ENCODE measurements at places on chromosomes 2 and 18. TPM values are rescaled to one million over a fixed set of nuclear protein-coding genes. Genes with fewer than 3 reads are reported as not detected.

Gene AQP12B
- not detected for total RNA-seq

Gene SP140L
- total RNA-seq, result 6.8 TPM

Gene G6PC2
- 0.59 TPM for total RNA-seq

Gene C2orf81
- total RNA-seq, result 1.1 TPM

Gene NOSTRIN
- 22.5 TPM for total RNA-seq

Gene CHRNG
- not detected for total RNA-seq

Gene PRSS56
- total RNA-seq, result not detected

Gene KRTCAP3
- total RNA-seq, result not detected

Gene KLHL29
- 19.6 TPM for total RNA-seq

Gene PAX8
- total RNA-seq, result 1.1 TPM

Gene CDKL4
- total RNA-seq, result 1.4 TPM

Gene EVX2
- not detected for total RNA-seq

Gene FAM168B
- total RNA-seq, result 211 TPM

Gene CHN1
- total RNA-seq, result 30.4 TPM

- ATAC-seq, result no peak
- no peak overlapping the region for H3K27ac ChIP-seq
- H3K27me3 ChIP-seq, result no peaks in the 10 kb centered on the region
- no peaks in the 10 kb centered on the region for H3K36me3 ChIP-seq
- H3K4me1 ChIP-seq, result peaks cover 4% of the 10 kb centered on the region
- H3K4me3 ChIP-seq, result no peak overlapping the region
Measured at GRCh38 chr2:163665051-163665450, 70.8 kb downstream of the FIGN start.

DNA sequence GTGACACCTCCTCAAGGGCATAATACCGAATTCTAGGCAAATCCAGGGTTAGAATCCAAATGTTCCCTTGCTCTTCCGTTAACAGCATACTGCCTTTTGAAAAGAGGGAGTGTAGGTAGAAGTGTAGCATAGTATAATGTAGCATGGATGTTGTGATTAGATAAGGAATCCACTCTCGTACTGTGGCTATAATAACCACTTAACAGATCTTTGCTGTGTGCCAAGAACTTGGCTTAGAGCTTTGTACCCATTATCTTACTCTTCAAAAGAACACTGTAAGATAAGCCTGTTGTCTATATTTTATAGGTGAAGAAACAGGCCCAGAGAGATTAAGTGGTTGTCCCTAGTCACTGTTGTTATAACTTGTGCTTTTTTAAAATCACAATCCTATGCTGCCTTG, 24.2 kb downstream of the WDR75 start:
- no peaks in the 10 kb centered on the region for H3K4me1 ChIP-seq
- H3K36me3 ChIP-seq, result peaks cover 15% of the 10 kb centered on the region
- no peaks in the 10 kb centered on the region for H3K27me3 ChIP-seq
- H3K4me3 ChIP-seq, result no peak overlapping the region
- no peak for ATAC-seq
- H3K27ac ChIP-seq, result no peak overlapping the region

DNA sequence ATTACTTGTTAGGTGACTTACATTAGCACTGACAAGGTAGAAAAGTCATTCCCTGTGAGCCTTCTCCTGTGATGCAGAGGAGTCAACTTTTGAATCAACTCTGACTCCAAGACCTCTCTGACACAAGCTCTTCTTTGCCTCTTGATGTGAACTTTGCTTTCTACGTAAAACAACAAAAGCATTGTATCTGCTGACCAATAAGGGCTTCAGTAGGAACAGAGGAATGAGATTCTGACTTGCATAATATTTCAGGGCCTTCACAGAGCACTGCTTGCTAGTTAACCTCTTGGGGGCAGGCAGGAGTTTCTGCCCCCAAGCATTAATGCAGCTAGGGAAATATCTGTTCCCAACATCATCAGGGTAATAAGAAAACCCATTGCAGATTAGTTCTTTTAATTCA, 791.5 kb downstream of the BCL11A start:
- H3K4me1 ChIP-seq, result no peaks in the 10 kb centered on the region
- no peaks in the 10 kb centered on the region for H3K27me3 ChIP-seq
- H3K36me3 ChIP-seq, result no peaks in the 10 kb centered on the region
- H3K4me3 ChIP-seq, result no peak overlapping the region
- ATAC-seq, result no peak
- no peak overlapping the region for H3K27ac ChIP-seq

DNA sequence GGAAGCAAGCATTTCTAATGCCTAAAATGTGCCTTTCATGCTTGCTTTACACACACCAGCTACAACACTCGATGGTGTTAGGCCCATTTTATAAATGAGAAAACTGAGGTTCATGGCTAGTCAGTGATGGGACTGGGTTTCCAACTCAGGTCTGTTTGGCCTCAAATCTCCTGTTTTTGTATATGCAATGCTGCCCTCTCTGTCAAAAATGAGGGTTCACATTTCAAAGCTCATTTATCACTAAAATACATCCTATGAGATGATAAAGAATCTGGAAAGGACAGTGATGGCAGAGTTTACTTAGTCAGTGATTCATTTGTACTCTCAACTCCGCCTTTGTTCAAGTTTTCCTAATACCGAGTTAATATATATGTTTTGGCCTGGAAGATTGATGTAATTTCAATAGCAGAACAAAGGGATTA, 92.3 kb downstream of the KCTD1 start:
- H3K27me3 ChIP-seq, result no peaks in the 10 kb centered on the region
- H3K36me3 ChIP-seq, result no peaks in the 10 kb centered on the region
- no peak overlapping the region for H3K4me3 ChIP-seq
- no peak for ATAC-seq

DNA sequence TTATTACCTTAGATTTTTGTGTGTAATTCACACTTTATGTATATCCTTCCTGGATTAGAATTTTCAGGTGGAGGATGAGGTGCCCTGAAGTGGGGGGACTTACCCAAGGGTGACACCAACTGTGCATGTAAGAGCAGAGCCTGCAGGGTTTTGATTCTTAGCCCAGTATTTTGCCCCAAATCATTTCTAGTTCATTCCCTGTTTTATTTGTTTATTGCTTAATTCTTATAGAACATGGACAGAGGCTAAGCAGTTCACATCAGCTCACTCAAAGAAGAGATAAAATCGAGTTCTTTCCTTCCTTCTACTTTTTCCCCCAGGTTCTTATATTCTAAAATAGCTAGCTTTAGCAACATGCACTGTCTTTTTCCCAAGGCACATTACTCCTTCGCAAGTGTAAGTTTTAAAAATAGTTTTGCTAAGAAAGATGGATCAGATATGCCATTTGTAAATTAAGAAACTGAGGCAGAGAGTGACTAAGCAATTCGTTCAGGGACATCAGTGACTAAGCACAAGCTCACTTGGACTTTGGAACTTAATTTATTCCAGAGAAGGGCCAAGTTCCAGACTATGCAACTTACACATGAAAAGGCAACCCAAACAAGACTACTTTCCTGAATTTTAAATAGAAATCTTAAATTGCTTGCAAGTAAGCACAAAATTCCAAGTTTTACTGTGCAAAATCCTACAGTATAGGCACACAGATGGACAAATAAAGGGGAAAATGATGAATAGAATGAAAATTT, 427.9 kb upstream of the POU3F3 start:
- peaks cover 9% of the 10 kb centered on the region for H3K27me3 ChIP-seq
- no peaks in the 10 kb centered on the region for H3K36me3 ChIP-seq
- no peak overlapping the region for H3K27ac ChIP-seq
- H3K4me1 ChIP-seq, result no peaks in the 10 kb centered on the region

GRCh38 chr2:130949954-130950353, 113.2 kb downstream of the ARHGEF4 start:
- H3K27ac ChIP-seq, result no peak overlapping the region
- no peaks in the 10 kb centered on the region for H3K36me3 ChIP-seq
- H3K27me3 ChIP-seq, result peaks cover 6% of the 10 kb centered on the region
- H3K4me3 ChIP-seq, result no peak overlapping the region

- no peaks in the 10 kb centered on the region for H3K4me1 ChIP-seq
- H3K4me3 ChIP-seq, result no peak overlapping the region
Measured at GRCh38 chr2:36609507-36609906, 11.5 kb upstream of the FEZ2 start.

DNA sequence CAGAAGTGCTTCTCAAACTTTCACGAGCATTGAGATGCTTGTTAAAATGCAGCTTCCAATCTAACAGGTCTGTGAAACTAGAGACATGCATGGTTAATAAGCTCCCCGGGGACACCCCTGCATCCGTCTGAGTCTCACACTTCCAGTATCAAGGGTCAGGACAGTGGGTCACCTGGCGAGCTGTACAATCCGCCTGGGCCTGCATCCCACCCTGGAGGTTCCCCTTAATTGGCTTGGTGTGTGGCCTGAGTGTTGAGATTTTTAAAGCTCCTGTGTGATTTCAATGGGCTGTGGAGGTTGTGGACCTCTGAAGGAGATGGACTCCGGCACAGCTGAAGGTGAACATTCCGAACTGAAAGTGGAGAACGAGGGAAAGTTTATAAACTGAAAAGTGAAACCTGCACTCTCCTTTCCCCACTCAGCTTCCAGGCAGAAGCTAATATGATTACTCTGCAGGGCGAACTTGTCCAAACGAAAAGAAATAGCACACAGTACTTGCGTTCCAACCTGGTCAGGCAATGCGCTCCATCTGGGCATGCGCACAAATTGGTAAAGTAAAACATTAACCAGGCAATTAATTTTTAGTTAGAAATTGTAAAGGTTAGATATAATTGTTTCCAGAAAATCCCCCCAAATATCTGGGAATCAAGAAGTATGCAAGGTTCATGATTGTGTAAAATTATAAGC, 191.7 kb upstream of the ALKAL2 start:
- no peaks in the 10 kb centered on the region for H3K4me1 ChIP-seq
- H3K27me3 ChIP-seq, result no peaks in the 10 kb centered on the region
- no peaks in the 10 kb centered on the region for H3K36me3 ChIP-seq
- H3K4me3 ChIP-seq, result no peak overlapping the region
- no peak for ATAC-seq

GRCh38 chr2:127220768-127221527, 849 bp upstream of the CYP27C1 start:
- peaks cover 37% of the 10 kb centered on the region for H3K4me1 ChIP-seq
- H3K27me3 ChIP-seq, result peaks cover 47% of the 10 kb centered on the region
- no peak for ATAC-seq
- no peak overlapping the region for H3K4me3 ChIP-seq

- H3K4me1 ChIP-seq, result peaks cover 3% of the 10 kb centered on the region
- no peak overlapping the region for H3K4me3 ChIP-seq
- H3K27ac ChIP-seq, result no peak overlapping the region
Measured at GRCh38 chr18:50614838-50615237, 55.0 kb downstream of the MAPK4 start.

- H3K4me1 ChIP-seq, result no peaks in the 10 kb centered on the region
- no peaks in the 10 kb centered on the region for H3K36me3 ChIP-seq
- no peak overlapping the region for H3K4me3 ChIP-seq
- no peak overlapping the region for H3K27ac ChIP-seq
- H3K27me3 ChIP-seq, result no peaks in the 10 kb centered on the region
Measured at GRCh38 chr2:188151670-188152069, 140.0 kb upstream of the GULP1 start.

DNA sequence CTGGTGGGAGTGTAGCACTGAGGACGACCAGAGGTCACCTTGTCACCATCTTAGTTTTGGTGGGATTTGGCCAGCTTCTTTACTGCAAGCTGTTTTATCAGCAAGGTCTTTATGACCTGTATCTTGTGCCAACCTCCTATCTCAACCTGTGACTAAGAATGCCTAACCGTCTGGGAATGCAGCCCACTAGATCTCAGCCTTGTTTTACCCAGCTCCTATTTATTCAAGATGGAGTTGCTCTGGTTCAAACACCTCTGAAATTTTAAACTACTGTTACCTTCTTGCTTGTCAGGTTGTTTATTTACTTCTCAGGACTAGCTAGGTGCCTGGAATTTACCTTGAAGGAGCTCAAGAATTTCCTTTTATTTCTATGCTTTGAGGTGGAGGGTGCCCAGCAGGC, 9.5 kb upstream of the KCNG3 start:
- H3K4me3 ChIP-seq, result no peak overlapping the region
- no peak for ATAC-seq
- H3K27ac ChIP-seq, result no peak overlapping the region
- H3K36me3 ChIP-seq, result no peaks in the 10 kb centered on the region
- H3K27me3 ChIP-seq, result no peaks in the 10 kb centered on the region

DNA sequence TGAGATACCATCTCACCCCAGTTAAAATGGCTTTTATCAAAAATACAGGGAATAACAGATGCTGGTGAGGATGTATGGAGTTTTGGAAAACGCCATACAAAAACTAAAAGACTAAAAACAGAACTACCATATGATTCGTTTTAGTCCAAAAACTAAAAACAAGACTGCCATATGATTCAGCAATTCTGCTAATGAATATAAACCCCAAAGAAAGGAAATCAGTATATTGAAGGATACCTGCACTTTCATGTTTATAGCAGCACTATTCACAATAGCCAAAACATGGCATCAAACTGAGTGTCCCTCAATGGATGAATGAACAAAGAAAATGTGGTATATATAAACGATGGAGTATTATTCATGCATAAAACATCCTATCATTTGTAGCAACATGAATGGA, 224.4 kb upstream of the MC4R start:
- H3K27ac ChIP-seq, result no peak overlapping the region
- H3K4me3 ChIP-seq, result no peak overlapping the region
- no peak for ATAC-seq
- H3K36me3 ChIP-seq, result no peaks in the 10 kb centered on the region

GRCh38 chr2:16413285-16413684, 252.3 kb downstream of the CYRIA start:
- H3K27ac ChIP-seq, result no peak overlapping the region
- no peaks in the 10 kb centered on the region for H3K4me1 ChIP-seq
- H3K4me3 ChIP-seq, result no peak overlapping the region
- no peaks in the 10 kb centered on the region for H3K36me3 ChIP-seq
- no peaks in the 10 kb centered on the region for H3K27me3 ChIP-seq

DNA sequence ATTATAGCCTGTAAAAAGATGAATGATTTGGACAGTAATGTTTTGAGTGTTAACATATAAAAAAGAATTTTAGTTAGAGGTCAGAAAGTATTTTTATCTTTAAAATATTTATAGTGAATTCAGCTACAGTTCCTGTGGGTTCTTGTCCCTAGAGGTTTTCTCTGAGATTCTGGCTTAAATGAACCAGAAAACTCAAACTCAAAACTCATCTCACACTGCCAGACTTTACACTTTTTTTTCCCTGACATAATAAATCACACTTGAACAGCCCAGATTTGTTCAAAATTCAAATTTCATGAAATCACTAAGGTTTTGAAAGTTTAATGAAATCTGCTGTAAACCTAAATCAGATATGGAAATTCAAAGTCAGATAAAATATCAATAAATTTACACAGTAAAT, 92.3 kb downstream of the KCNH7 start:
- no peak overlapping the region for H3K4me3 ChIP-seq
- ATAC-seq, result no peak

GRCh38 chr2:1649103-1650084, 94.9 kb downstream of the PXDN start:
- no peak for ATAC-seq
- H3K4me3 ChIP-seq, result no peak overlapping the region
- H3K4me1 ChIP-seq, result no peaks in the 10 kb centered on the region
- H3K36me3 ChIP-seq, result peaks cover 52% of the 10 kb centered on the region

- no peaks in the 10 kb centered on the region for H3K4me1 ChIP-seq
- no peaks in the 10 kb centered on the region for H3K36me3 ChIP-seq
- ATAC-seq, result no peak
- H3K27me3 ChIP-seq, result no peaks in the 10 kb centered on the region
- no peak overlapping the region for H3K4me3 ChIP-seq
- no peak overlapping the region for H3K27ac ChIP-seq
Measured at GRCh38 chr2:67485431-67485830, 88.3 kb downstream of the ETAA1 start.

GRCh38 chr2:151347294-151347693, 10.1 kb upstream of the TNFAIP6 start:
- H3K36me3 ChIP-seq, result no peaks in the 10 kb centered on the region
- H3K4me1 ChIP-seq, result no peaks in the 10 kb centered on the region
